ENCODE measurements at places on chromosomes 5 and 9.

DNA sequence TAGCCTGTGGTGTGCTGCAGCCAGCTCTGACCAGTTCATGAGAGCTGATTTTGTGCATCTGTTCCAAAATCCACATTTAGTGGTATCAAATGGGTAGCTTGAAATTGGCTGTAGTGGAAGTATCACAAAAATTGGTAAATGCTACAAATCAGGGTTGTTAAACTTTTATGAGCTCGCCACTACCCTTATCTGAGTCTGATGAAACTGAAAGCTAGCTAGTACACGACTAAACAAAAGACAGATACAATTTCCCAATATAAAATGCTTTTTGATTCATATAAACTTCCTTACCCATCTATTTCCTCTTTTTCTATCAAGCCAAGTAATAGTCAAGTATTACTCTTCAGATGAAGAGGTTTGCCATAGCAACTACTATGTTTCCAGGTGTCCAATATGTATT, 392.0 kb downstream of the TMEM161B start:
- no peak for DNase-seq

- peak; percentile 3 for DNase-seq
These were observed 267.9 kb upstream of the PDE4D start for GRCh38 chr5:60161340-60161934.

DNA sequence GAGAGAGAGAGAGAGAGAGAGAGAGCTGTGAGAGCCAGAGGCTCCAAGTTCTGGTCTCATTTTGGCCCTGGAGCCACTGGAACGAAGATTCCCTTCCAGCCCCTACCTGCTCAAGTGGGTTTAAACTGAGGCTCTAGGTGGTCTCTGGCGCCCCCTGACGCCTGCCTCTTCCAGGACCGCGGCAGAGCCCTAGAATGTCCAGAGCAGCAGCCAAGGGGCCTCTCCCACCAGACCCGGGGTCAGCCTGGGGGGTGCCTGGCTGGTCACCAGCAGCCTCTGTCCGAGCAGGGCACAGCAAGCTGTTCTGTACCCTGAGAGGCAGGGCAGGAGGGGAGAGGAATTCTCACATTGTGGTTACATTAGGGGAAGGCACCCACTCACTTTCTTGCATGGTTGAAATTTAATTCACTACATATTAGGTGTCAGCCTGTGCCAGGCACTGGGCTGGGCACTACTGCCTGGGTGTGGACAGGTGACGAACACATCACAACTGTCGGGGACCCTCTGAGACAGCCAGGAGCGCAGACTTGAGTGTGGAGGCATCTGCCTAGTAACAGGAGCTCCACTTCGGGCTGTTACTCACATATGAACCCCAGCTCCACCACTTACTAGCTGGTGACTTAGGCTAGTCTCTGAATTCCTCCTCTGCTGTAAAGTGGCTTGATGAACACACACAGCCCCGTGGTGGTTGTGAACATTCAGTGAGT, 44.5 kb downstream of the AMBP start:
- DNase-seq: no peak

DNA sequence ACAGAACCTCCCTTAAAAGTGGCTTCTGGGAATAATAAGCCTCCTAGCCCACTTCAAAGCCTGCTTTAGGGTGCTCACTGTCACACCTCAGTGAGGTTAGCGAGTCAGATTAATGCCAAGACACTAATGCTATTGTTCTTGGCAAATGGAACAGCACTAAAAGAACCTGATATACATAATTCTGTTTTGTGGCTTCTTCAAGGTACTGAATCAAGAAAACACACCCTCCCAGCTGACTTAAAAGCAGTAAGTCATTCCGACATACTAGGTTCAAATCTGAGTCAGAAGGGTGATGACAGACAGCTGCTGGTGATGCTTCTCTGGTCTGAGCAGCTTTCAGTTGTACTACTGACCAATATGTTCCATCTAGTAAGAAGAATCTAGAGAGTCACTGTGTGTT, 121.6 kb downstream of the OXCT1 start:
- DNase-seq: no peak

All from CD14-positive monocyte (primary cell).